ENCODE measurements at places on chromosomes 13 and 19. TPM values are rescaled to one million over a fixed set of nuclear protein-coding genes. Genes with fewer than 3 reads are reported as not detected.

Gene ADGRE3
- not detected for total RNA-seq

Gene ZNF565
- 5.9 TPM for total RNA-seq

Gene FGF21
- total RNA-seq, result not detected

Gene TLE2
- 4.6 TPM for total RNA-seq
